Naive thymus-derived CD4-positive, alpha-beta T cell (primary cell): ENCODE measurements at places on chromosomes 12 and 14.

DNA sequence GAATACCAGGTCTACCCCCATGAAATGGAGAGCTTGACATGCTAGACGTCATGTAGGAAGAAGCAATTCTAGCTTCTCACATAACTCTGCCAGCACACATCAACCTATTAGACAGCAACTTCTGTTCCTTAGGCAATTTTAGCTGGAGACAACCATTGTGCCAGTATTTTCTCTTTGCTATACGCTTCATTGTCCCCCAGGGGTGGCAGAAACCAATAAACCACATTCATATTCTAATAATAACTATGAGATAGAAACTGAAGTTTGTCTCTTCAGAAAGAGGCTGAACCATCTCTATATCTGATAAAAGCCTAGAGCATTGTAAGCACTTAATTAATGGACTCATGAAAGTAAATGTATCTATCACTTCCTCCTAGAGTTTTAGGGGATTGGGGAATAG is 278.6 kb downstream of the FOXG1 start:
- H3K27me3 ChIP-seq, result no peaks in the 10 kb centered on the region
- H3K4me3 ChIP-seq, result no peak overlapping the region
- no peaks in the 10 kb centered on the region for H3K4me1 ChIP-seq
- no peaks in the 10 kb centered on the region for H3K36me3 ChIP-seq
- no peak overlapping the region for H3K27ac ChIP-seq

DNA sequence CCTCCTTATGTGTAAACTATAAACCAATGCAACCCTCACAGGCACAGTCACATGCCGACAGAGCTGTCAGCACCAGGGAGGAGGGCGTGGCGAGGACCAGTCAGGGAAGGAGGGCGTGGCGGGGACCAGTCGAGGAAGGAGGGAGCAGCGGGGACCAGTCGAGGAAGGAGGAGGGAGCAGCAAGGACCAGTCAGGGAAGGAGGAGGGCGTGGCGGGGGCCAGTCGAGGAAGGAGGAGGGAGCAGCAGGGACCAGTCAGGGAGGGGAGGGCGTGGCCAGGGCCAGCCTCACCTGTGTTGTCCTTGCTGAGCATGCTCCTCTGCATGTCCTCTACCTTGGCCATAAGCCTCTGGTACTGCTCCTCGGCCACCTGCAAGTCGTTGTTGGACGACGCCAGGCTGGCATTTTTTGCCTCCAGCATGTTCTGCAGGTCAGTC is 24.2 kb downstream of the GOLGA3 start:
- no peak overlapping the region for H3K4me3 ChIP-seq
- no peaks in the 10 kb centered on the region for H3K27me3 ChIP-seq
- H3K4me1 ChIP-seq, result peaks cover 12% of the 10 kb centered on the region
- H3K36me3 ChIP-seq, result peaks cover 79% of the 10 kb centered on the region

DNA sequence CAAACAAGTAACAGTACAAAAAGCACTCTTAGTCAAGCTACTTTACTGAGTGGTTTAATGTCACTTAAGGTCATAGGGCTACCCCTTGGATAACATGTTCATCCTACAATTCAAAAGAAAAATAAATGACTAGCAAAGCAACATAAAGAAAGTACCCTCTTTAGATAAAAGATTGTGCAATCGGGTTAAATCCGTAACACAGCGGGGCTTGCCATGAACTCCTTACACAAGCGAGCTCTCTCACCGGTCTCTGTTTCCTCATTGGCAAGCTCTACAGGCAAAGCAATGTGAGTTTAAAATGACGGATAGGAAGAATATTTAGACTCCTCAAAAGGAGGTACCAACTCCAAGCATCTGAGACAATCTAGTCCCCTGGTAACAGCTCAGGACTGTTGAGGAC is 140.6 kb downstream of the EGLN3 start:
- H3K27me3 ChIP-seq, result no peaks in the 10 kb centered on the region
- no peaks in the 10 kb centered on the region for H3K36me3 ChIP-seq
- no peaks in the 10 kb centered on the region for H3K4me1 ChIP-seq

- no peak overlapping the region for H3K4me3 ChIP-seq
- no peak overlapping the region for H3K27ac ChIP-seq
- H3K4me1 ChIP-seq, result no peaks in the 10 kb centered on the region
- H3K27me3 ChIP-seq, result no peaks in the 10 kb centered on the region
- no peak for DNase-seq
- no peaks in the 10 kb centered on the region for H3K36me3 ChIP-seq
Observed at GRCh38 chr12:125178222-125178621, 113.0 kb downstream of the AACS start.

DNA sequence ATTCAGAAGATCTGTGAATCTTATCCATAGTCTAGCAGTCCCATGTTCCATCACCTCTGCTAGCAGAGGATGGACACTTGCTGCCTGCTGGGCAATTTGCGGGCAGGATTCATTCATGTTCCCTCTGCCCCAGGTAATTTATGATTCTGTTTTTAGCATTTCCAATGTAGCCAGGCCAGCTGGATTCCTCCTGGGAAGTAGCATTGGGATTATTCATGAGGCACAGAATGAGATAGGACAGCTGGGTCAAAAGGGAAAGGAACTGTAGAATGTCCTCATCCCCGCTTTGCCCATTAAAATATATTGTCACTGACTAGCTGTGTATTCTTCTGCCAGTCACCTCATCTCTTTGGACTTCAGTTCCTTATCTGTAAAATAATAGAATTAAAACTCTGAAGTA is 68.7 kb downstream of the SLC35F4 start:
- H3K4me1 ChIP-seq, result no peaks in the 10 kb centered on the region
- H3K27ac ChIP-seq, result no peak overlapping the region

DNA sequence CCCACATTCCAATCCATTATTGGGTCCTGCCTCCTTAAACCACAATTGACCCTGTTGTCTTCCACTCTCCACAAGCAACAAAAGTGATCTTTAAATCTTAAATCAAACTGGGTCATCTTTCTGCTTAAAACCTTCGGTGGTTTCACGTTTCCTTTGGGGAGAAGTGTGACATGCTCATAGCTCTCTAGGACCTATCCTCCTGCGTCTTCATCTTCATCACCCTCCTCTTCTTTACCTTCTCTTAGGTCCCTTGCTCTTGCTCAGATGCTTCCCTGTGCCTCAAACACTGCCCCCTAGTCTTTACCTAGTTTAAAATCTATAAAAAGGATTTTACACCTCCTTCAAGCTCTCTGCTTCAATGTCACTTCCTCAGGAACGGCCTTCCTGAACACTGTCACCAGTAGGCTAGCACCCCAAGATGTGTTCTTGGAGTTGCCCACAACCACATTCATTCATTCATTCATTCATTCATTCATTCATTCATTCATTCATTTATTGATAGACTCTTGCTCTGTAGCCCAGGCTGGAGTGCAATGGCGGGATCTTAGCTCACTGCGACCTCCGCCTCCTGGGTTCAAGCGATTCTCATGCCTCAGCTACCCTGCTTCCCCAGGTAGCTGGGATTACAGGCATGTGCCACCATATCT is 46.8 kb downstream of the GALNT4 start:
- DNase-seq, result no peak
- no peaks in the 10 kb centered on the region for H3K4me1 ChIP-seq
- no peaks in the 10 kb centered on the region for H3K36me3 ChIP-seq
- no peak overlapping the region for H3K4me3 ChIP-seq

DNA sequence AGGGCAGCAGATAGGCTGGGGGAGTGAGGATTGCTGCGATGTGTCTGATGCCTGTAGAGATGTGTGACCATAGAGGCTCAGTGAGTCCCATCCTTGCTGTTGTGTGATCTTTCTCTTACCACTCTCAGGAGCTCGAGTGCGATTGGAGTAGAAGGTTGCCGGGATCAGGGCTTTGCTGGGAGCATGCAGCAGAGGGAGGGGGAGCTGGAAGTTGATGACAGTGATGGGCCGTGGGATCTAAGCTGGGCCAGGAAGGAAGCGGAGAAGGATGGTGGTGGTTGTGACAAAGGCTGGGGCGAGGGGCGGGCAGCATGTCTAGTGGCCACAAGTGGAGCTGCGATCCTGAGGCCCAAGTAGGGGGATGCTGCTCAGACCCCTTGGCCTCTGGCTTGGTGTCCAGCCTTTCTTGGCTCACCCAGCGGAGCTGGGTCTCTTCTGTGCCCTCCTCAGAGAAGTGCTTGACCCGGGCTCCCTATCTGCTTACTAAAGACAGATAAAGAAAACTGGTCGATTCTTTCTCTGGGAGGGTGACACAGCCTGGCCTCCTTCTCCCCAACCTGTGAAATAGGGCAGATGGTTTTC is 66.2 kb downstream of the PRMT8 start:
- no peaks in the 10 kb centered on the region for H3K27me3 ChIP-seq
- no peaks in the 10 kb centered on the region for H3K4me1 ChIP-seq
- DNase-seq, result no peak
- H3K36me3 ChIP-seq, result no peaks in the 10 kb centered on the region
- H3K4me3 ChIP-seq, result no peak overlapping the region

DNA sequence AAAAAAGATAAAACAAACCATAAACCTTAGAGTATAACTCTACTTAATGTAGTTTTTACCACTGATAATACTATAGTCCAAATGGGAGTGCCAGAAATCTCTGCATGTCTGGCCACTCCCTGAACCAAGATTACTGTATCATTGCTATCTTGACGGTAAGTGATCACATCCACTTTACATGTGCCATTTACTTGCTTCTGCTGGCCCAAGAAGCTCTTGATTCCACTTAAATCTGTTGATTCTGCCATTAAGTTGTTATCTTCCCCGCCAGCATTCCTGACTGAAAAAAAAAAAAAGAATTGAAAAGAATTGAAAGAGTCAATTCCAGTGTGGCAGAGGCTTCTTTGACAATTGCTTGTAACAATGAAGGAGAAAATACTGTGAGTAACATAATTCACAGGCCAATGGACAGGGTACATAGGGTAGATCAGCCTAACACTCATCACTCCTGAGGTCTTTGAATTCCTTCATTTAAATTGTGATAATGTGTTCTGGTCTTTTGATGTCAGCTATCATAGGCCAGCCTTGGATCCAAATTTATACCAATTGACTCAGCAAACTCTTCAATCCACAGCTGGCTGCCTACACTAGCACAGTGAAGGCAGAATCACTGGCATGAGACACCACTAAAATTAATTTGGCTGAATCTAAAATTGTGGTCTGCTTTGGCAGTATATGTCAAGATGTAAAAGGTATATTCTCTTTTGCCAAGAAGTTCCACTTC is 665.2 kb upstream of the FLRT2 start:
- no peak for DNase-seq
- H3K36me3 ChIP-seq, result no peaks in the 10 kb centered on the region
- no peak overlapping the region for H3K27ac ChIP-seq

GRCh38 chr14:84988357-84988756 is 541.6 kb upstream of the FLRT2 start:
- no peaks in the 10 kb centered on the region for H3K27me3 ChIP-seq
- no peaks in the 10 kb centered on the region for H3K4me1 ChIP-seq
- H3K4me3 ChIP-seq, result no peak overlapping the region
- H3K36me3 ChIP-seq, result no peaks in the 10 kb centered on the region
- no peak overlapping the region for H3K27ac ChIP-seq

DNA sequence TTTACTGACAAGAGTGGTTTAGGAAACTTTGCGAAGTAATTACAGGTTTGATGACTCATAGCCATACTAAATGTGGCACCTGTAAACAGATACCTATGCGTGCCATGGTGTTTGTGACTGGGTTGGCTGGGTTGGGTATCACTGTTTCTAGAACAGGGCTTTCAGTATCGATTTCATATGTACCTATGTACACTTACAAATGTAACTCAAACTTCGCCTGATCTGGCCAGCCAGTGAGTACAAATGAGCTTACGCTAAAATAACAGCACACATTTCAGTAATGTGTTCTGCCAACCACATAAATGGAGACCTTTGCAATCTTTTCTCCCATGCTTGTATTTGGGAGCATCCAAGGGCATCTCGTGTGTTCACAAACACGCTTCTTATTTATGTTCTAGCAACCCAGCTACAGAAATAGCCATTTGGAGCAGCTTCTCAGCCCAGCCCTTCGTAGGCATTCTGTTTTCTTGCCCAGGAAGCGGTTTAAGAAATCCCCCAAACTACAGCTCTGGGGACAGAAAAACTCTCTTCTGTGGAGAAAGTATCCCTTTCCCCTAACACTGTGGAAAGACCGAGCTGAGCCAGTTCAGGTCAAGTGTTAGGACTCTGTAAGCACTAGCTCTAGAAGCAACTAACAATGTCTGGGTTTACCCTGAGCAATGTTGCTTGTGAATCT is 42.3 kb upstream of the MDM1 start:
- no peak for DNase-seq
- H3K36me3 ChIP-seq, result no peaks in the 10 kb centered on the region
- no peak overlapping the region for H3K4me3 ChIP-seq
- no peak overlapping the region for H3K27ac ChIP-seq
- peaks cover 18% of the 10 kb centered on the region for H3K4me1 ChIP-seq

DNA sequence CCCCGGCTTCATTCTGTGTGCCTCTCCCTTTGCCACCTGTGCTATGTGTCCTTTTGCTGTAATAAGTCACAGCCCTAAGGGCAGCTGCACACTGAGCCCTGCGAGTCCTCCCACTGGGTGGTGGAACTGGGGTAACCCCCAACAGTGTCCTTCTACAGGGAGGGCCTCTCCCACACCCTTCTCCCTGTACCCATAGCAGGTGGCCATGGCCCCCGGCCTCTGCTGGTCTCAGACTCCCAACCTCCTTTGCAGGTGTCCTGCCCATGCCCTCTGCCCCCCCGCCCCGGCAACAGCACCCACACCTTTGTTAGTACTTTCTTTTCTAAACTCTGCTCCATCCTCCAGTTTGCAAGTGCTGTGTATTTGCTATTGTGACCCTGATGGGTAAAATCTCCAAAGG is 171.8 kb downstream of the PIWIL1 start:
- no peaks in the 10 kb centered on the region for H3K4me1 ChIP-seq
- H3K36me3 ChIP-seq, result no peaks in the 10 kb centered on the region
- H3K27me3 ChIP-seq, result no peaks in the 10 kb centered on the region
- no peak overlapping the region for H3K4me3 ChIP-seq
- no peak for DNase-seq

DNA sequence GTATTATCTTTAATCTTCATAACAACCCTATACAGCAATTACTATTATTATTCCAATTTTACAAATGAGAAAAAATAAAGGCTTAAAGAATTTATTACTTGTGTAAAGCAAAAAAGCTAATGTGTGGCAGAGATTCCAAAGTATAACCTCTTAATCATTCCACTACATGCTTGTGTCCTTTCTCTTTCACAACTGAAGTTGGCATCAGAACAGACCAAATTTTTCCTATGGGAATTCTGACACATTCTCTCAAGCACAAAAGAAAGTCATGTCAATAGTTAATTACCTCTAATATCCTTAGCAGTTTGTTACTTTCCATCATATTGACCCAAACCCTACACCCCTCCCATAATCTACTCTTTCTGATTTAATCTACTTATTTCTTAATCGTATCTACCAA is 86.7 kb downstream of the BCL2L14 start:
- H3K36me3 ChIP-seq, result no peaks in the 10 kb centered on the region
- no peak overlapping the region for H3K4me3 ChIP-seq
- no peaks in the 10 kb centered on the region for H3K27me3 ChIP-seq
- H3K27ac ChIP-seq, result no peak overlapping the region

DNA sequence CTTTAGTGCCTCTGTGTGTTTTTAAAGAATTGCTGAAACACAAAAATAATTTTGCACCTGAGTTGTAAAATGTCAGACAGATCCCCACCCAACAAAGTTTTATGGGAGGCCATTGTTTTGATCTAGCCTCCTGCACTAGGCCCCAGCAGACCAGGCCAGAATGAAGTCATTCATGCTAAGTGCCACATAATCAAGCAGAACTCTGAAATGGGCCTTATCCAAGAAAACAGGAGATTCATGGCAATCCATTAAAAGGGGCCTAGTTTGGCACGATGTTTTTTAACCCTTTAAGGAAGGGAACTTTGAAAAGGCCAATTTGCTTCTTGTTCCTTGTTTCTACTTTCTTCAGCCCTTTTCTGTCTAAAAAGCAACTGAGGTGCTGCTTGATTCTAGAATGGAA is 260.9 kb downstream of the ITPR2 start:
- H3K27me3 ChIP-seq, result no peaks in the 10 kb centered on the region
- DNase-seq, result no peak
- H3K4me1 ChIP-seq, result peaks cover 4% of the 10 kb centered on the region
- no peak overlapping the region for H3K27ac ChIP-seq
- no peak overlapping the region for H3K4me3 ChIP-seq
